Foreskin fibroblast (primary cell): ENCODE measurements at places on chromosomes 7 and 10.

DNA sequence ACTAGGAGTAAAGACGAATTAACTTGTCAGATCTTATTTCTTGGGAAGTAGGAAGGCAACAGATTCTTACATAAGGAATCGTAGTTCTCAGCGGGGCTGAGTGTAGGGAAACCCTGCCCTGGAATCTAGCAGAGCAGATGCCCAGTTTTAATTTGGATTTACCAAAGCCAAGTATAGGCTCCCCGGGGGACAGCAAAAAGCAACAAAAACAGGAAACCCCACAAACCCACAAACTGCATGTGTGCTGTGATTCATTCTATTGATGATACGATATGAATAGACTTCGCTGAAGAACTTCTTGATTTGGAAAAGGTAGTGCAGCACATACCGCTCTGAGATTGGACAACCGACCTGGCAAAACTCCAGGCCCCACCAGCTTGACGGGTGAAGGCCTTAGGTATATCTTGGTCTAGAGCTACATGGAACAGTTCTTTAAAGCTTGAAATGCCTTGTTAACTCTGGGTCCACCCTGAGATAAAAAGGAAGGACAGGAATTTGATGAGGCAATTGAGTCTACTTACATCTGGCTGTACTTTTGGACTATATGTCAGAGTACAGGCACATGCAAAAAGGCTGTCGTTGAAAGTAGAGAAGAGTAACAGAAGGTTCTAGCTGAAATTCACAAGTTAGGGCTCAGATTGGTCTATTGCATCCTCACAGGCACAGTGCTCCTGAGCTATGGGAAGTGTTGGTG lies 49.1 kb downstream of the STRA8 start:
- DNase-seq, result no peak

DNA sequence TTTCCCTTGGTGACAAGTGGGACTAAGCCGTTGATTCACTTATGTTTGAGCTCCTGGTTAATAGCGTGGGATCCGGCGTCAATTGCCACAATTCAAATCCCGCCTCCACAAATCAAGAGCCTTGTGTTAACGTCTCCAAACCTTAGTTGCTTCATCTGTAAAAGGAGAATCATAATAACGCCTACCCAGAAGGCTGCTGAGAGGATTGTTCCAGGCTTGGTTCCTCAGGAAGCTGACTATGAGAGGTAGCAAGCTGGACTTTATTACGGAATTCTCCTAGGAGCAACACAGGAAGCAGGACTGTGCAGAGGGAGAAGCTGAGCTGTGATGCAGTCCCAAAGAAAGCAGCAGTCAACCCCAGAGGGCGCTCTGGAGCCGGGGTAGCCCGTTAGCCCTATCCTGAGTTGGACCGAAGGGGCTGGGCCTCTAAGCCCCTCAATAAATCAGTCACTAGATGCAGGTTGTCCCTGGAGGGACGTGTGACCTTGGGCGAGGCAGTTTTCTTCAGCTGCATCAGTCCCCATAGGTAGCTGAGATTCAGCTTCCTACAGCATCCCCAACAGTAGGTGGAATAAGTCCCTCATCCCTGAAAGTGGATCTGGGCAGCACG lies 6.9 kb upstream of the BAG3 start:
- DNase-seq, result no peak

DNA sequence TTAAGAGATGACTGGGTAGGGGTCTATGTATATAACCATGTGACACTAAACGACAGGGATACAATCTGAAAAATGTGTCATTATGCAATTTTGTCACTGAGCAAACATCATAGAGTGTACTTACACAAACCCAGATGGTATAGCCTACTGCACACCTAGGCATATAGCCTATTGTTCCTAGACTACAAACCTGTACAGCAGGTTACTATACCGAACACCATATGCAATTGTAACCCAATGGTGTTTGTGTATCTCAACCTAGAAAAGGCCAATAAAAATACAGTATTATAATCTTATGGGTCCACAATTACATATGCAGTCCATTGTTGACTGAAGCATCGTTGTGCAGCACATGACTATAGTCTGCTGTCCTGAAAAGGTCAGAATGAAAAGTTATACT lies 22.9 kb downstream of the STRIP2 start:
- no peak for DNase-seq

DNA sequence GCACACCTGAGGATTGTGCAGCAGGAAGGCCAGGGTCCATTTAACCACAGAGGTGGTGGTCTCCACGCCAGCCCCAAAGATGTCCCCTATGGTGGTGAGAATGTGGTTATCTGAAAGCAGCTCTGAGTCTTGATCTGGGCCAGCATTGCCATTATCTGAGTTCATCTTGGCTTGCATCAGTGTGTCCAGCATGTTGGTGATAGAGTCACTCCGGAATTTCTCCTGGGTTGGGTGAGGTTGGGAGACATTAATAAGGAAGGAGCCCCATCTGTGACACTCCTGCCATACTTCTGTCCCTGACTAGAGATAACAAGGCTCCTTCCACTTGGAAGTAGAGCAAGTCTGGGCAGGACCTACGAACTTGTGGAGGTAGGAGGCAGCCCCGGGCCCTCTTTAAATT lies 4.2 kb downstream of the CYP17A1 start:
- no peak for DNase-seq

- no peak for DNase-seq
These were observed 471.0 kb downstream of the SH2D4B start for GRCh38 chr10:81008726-81009125.

GRCh38 chr10:49241385-49241784 lies 53.2 kb upstream of the TMEM273 start:
- DNase-seq, result no peak

GRCh38 chr10:129580010-129580409 lies 113.0 kb downstream of the MGMT start:
- no peak for DNase-seq

DNA sequence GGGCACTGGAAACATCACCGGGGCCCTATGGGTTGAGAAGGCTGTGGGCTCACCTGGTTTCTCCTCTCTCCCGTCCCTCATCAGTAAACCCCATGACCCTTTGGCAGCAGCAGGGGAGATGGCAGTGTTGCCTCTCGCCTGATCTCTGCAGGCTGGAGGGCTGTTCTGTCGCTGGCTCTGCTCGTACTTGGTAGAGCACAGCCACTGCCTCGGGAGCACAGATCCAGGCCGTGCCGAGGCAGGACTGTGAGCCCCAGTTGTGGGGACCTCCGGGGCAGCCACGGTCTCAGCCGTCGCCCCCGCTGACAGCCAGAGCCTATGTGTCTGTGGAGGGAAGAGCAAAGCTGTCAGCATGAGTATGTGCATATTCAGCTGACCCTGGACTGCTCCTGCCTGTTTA lies 94.9 kb downstream of the PTPRE start:
- no peak for DNase-seq

DNA sequence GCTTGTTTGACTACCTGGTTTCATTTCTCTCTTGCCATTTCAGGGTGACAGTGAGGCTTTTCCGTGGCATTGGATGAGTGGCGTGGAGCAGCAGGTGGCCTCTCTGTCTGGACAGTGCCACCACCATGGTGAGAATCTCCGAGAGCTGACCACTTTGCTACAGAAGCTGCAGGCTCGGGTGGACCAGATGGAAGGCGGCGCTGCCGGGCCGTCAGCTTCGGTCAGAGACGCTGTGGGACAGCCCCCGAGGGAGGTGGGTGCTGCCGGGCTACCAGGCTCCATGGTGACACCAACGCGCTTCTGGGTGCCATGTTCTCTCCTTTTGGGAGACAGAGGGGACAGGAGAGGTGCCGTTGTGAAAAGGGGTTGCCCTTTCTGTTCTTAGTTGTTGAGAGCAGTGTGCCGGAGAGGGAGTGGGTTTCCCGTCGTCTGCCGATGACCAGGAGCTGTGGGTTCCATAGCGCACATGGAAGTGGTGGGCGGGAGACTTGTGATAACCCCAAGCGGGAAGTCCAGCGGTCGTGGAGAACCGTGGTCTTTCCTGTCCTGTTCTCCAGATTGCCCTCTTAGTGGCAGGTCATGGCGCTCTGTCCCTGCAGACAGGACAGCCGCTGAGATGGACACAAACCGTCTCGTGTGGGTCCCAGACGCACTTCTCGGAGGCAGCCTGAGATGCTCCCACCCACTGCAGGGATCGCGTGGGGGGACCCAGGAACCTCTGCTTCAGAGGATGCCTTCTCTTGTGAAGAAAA lies 21.3 kb downstream of the SUN1 start:
- DNase-seq, result no peak
